ENCODE measurements at places on chromosomes 5 and 9.

- DNase-seq: no peak
Observed at GRCh38 chr5:92641031-92641962, 939.7 kb downstream of the NR2F1-AS1 start.

DNA sequence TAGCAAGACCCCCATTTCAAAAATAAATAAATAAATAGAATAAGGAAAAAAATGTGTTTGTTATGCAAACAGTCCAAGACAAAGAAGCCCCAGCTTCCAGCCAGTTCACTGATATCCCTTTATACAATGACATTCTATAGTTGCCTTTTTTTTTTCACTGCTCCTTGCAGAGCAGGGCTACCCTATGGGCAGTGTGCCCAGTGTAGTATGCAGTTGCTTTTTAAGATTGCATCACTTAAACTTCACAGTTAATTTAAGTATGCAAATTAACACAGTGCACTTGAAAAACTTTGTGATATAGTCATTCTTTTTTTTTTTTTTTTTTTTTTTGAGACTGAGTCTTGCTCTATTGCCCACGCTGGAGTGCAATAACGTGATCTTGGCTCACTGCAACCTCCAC lies 40.8 kb upstream of the ARRDC3 start:
- no peak for DNase-seq

- peak; percentile 58 for DNase-seq
Observed at GRCh38 chr9:36023260-36024048, 13.3 kb upstream of the RECK start.

DNA sequence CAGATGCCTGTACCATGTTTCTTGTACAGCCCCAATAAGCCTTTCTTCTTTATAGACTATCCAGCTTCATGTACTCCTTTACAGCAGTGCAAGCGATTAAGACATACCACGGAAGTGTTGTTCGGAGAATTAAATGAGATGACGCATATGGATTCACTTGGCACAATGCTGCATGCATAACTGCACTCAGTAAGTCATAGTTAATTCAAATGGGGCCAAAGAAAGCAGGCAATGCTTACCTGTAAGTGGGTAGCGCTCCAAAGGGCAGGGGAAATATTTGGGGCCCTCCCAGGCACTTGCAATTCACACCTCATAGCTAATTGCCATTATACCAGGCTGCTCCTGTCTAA lies 7.7 kb upstream of the ADRA1B start:
- DNase-seq: no peak

DNA sequence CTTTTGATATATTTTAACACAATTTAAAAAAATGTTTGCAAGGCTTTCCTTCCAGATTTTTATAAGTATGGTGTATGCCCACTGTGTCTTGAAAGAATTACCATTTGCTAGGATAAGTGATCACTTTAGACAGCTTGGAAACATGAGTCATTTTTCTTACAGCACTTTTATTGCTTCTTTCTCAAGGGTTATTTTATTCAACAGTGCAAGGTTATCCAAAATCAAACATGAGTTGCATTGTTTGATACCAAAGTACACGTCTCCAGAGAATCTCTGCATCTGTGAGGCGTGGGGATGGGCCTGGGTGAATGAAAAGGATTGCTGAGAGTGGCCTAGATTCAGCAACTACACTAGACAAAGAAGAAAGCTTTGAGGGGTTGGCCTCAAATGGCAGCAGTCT lies 329.6 kb downstream of the ADAMTS6 start:
- no peak for DNase-seq

- no peak for DNase-seq
Observed at GRCh38 chr9:15182101-15182551, 124.9 kb downstream of the TTC39B start.

GRCh38 chr5:112862085-112862484 lies 998 bp downstream of the SRP19 start:
- DNase-seq: no peak

DNA sequence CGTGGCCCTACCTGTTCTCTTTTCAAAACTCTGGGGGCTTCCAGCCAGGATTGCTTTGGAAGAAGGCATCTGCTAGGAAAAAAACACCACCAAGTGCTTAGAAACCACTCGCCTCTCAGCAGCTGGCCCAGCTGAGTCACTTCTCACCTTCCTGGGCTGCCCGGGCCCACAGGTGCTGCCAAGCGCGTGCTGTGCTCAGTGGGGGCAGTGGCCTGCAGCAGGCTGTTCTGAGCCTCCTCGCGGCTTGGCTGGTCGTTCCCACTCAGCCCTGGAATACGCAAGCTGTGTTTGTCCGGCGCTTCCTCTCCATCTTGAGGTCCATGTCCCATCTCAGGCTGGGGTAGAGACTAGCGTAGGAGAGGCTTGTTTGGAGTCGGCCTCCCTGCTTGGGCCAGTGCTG lies 102.5 kb upstream of the FCN2 start:
- no peak for DNase-seq

DNA sequence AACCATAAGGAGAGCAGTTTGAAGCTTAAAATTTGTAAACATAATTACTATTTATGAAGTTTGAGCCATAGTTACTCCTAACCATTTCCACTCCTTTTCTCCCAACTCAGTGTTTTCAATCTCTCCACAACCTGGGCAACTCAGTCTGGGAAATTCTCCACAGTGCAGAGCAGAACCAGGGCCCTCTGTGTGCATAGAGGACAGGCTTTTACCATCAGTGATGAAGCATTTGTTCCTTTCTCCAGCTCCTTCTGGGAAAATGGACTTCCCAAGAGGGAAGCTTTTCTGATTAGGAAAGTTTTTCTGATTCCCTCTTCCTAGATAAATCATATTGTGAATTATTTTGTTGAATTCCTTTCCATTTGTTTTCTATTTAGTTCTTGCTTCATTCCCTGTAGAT lies 132.3 kb upstream of the MPDZ start:
- no peak for DNase-seq

DNA sequence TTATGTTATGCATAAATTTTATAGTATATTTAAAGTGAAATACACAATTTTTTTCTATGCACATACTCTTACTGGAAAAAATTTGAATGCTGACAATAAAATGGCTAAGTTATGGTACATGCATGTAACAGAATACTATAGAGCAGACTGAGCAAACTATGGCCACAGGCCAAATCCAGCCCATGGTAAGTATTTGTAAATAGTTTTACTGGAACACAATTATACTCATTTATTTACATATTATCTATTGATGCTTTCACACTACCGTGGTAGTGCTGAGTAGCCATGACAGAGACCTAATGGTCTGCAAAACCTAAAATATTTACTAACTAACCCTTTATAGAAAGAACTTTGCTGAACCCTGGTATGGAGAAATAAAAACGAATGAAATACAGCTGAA lies 45.7 kb downstream of the TEX10 start:
- DNase-seq: no peak

- DNase-seq: no peak
Observed at GRCh38 chr5:16492398-16493140, 27.0 kb upstream of the ZNF622 start.
